ENCODE measurements at places on chromosomes 7 and 10.

- no peak for DNase-seq
Measured at GRCh38 chr10:99765672-99766301, 16.7 kb upstream of the ABCC2 start.

DNA sequence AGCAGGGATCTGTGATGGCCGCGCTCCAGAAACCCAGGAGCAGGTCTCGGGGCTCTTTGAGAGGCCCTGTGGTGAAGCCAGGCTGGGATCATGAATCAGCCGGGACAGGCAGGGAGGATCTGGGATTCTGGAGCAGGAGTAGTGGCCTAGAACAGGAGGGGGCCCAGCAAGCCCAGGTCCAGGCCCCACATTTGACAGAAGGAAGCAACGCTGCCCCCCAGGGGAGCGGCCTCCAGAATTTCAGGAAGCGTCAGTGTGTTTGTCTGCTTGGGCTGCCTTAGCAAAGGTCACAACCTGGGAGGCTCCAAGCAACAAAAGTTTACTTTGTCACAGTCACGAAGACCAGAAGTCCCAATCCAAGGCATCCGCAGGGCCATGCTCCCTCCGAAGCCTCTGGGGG lies 36.8 kb downstream of the CLRN3 start:
- DNase-seq, result no peak

DNA sequence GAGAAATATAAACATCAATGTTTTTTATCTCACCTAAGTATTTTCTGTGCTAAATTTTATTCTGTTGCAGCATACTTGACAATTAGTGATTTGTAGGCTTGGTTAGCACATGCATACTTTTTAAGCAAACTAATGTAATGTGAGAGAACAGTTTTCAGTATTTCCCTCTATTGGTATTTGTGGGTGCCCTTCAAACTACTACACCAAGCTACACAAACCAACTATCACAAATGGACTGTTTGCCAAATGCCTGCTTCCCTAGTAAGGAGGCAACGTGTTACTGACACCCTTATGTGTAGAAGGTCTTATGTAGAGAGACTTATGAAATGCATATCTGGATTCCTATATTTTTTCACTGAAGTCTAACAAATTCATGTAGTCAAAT lies 98.4 kb upstream of the FZD1 start:
- DNase-seq, result no peak

DNA sequence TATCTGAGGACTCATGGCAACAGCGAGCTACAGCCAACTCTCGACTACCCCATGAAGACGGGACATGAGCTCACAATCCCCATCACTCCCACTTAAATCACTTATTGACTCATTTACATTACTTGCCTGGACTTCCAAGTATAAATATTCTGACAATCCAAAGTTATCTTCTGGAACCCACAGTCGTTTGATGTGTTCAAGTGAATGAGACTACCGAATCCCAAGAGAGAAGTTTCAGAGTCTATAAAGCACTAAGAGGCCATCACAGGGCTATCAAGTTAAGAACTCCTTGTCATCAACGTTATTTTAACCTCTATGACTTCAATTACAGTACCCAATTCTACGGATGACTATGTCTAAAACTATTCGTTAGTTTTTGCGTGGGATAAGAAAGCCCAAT lies 11.5 kb upstream of the ANAPC16 start:
- DNase-seq, result no peak

GRCh38 chr7:116356979-116357378 lies 142.6 kb upstream of the CAV2 start:
- DNase-seq, result no peak

GRCh38 chr7:148014541-148014940 lies 576.0 kb upstream of the C7orf33 start:
- no peak for DNase-seq

DNA sequence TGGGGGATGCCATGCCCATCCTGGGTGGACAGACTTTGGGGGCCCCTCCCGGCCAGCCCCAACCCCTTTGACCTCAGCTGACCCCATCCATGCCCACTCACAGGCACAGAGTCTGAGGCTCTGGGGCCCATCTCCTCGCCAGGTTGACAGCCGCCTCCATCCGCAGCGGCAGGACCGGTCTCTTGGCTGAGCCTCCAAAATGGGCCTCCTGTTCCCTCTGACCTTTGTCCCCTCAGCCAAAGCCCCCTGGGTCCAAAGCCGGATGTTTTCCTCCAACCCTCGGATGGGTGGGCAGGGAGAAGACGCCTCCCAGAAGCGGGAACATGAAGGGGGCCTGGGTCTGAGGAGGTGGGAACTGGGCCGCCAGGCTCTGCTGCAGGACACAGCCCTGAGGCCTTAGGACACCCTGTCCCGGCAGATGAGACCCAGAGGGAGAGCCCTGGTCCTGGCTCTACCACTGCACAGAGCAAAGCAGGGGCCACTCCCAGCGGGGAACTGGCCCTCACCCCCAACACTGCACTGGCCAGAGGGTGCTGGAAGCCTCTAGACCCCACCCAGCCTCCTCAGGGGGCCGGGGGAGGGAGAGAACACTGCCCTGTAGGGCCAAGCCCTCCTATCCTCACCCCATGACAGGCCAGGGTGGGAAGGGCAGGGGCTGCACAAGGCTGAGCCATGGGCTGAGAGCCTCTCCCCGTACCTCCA lies 12.6 kb downstream of the PDGFA start:
- DNase-seq, result no peak

DNA sequence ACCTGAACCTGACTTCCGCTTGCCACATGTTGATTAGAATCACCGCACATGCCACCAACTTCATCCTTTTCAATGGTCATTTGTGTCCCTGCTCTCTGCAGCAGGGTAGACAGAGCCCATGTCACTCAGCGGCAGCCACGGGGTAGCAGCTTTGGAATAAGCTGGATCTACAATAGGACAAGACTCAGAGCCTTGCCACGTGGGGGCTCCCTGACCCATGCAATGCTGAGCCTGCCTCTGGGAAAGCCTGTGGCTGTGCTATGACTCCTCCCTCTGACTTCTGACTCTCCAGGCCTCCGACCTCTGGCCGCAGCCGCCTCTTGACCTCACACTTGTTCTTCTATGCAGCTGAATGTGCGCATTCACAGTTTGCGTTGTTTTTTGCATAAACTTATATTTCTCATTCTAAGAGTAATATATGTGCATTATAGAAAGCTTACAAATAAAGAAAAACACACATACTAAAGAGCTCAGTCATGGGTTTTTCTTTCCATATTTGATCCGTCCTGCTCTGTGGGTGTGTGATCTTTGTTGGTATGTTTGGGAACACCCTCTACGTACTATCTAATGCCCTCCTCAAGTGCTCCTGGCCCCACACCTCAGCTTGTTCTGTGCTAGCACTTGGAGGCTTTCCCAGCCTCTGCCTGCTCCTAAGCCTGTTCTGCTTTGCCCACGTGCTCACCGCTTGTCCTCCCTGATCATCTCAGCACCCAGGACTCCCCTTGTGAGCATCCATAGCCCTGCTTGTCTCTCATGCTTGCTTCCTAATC lies 198.0 kb upstream of the MKI67 start:
- no peak for DNase-seq

GRCh38 chr7:104096683-104097082 lies 107.2 kb upstream of the RELN start:
- DNase-seq, result no peak

DNA sequence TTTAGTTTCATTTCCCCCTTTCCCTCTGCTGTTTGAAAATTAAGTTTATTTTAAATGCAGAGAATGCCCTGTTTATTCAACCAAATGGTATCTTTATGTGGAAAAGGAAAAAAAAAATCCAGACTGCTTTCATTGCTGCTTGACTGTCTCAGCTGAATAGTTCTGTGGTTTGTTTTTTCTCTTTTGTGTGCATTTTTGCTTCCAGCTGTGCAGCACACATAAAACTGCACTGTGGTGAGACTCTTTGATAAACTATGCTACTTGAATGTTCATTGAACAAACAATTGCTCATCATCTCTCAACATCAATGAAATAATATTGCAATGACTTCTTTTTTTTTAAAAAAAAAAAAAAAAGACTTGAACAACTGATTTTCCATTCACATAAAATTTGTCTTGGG lies 78.6 kb upstream of the GLI3 start:
- DNase-seq, result no peak

GRCh38 chr10:122293156-122293960 lies 22.3 kb downstream of the BTBD16 start:
- DNase-seq, result no peak

GRCh38 chr7:47154791-47155190 lies 427.1 kb downstream of the TNS3 start:
- no peak for DNase-seq

GRCh38 chr10:33098951-33099663 lies 141.1 kb upstream of the ITGB1 start:
- DNase-seq, result no peak

DNA sequence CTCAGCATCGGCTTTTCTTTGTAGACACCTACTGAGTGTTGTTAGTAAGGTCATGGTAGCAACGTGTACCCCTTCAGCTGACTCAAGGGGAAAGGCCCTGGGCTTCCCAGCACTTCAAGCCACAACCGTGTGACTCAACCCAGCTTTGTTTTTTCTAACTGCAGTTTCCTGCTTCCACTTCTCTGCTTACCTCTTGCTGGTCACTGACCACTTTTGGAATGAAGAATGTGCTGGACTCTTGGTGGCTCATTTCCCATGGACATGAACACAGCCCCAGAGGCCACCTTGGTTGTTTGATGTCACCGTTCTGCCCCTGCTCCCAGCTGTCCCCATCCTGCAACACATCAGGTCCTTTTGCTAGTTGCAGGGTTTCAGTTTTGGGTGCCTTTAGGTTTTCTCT lies 69.5 kb upstream of the ZNF438 start:
- DNase-seq, result no peak

GRCh38 chr10:19021162-19021561 lies 27.4 kb upstream of the MALRD1 start:
- DNase-seq, result no peak

DNA sequence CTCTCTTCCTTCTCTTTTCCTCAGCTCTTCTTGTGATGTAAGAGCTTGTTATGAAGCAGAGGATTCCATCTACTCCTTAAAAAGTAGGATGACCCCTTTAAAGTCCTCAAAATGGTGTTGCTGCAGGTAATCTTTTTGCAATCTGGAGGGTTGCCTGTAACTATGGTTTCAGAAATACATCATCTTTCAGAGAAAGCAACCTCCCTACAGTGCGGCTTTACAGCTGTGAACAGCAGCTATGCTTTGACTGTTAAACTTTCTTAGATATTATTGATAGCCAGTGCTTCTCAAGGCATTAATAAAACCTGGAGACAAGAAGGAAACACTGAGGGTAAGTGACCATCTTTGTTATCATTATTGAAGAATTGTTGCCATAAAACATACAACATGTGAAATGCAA lies 86.6 kb upstream of the MDFIC start:
- no peak for DNase-seq

- DNase-seq, result peak; percentile 9
Measured at GRCh38 chr10:11035301-11035991, 17.8 kb downstream of the CELF2 start.

GRCh38 chr10:120221873-120222485 lies 235.0 kb upstream of the PLPP4 start:
- no peak for DNase-seq

GRCh38 chr10:44552726-44553125 lies 167.8 kb upstream of the CXCL12 start:
- no peak for DNase-seq

DNA sequence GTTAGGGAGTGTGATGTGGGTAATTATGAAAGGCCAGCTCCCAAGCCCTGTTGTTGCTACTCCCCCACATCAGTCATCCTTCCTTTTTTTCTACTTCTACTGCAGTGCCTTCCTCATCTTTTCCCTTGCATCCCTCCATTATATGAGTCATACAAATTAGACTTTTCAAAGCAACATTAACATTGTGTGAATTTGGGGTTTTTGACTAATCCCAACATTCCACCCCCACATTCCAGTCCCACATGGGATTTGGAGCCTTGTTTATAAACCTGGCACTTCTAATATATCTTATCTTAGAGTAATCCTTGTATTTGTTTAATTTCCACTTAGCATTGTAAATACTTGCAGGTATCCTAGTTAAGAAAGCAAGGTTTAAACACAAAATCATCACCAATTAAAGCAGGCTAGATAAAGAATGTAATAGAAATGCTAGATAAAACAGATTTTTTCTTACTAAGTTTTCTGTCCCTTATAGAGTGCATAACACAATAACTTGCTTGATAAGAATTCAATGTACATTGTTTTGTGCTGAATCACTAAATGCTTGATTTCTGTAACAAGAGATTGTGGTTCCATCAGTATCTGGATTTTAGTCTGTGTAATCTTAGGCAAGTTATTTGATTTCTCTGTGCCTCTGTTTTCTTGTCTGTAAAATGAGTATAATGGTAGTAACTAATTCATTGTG lies 165.8 kb downstream of the CFTR start:
- no peak for DNase-seq

GRCh38 chr10:97580421-97581367 lies 3.5 kb upstream of the HOGA1 start:
- no peak for DNase-seq

GRCh38 chr7:120550494-120551048 lies 277.6 kb downstream of the KCND2 start:
- no peak for DNase-seq

- no peak for DNase-seq
Measured at GRCh38 chr7:138324941-138325340, 135.1 kb upstream of the TRIM24 start.

DNA sequence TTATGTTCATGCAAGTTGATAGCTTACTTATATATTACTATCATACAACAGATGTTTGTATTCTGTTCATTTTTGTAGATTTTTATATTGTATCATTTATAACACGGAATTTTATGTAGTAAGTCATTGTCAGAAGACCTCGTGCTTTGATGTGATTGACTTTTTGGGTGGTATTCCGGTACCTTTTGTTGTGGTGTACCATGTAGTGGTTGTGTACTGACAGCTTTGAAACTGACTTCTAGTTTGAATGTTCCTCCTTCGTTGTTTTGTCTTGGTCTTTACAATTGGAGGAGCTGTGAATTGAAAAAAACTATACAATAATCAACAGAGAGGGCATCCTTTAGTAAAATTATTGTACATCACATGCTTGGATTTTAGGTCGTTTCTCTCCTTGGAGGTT lies 61.5 kb downstream of the WAC start:
- no peak for DNase-seq

DNA sequence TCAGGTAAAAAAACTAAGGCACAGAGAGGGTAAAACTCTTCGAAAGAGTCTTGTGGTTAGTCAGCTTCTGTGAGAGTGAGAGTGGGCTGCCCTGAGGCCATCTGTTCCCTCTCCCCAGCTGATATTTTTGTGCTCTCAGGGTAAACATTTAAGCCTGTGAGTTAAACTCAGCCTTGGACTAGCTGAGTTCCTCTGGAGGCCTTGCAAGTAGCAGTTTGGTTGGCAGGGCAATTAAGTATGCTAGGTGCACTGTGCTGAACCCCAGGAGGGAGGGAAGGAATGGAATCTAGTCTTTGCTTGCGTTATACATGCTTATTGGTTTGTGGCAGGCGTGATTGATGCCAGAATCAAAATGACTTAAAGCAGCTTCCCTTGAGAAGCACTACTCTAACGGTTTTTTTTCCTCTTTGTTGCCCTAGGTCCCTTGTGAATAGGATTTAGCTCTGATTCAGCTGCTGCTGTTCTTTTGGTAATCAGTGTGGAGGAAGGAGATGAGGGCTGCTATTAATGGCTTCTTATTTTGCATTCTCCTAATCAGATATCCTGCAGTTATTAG lies 140.2 kb downstream of the AUTS2 start:
- DNase-seq, result no peak

- DNase-seq, result no peak
Measured at GRCh38 chr10:20632696-20633095, 264.4 kb downstream of the NEBL start.

GRCh38 chr7:134284952-134285351 lies 31.8 kb downstream of the SLC35B4 start:
- DNase-seq, result no peak
